Activated CD4-positive, alpha-beta T cell treated with anti-CD3 and anti-CD28 coated beads, Interleukin-2, amount 50 U/mL, for 1 hour (primary cell): ENCODE measurements at places on chromosomes 6 and 20.

DNA sequence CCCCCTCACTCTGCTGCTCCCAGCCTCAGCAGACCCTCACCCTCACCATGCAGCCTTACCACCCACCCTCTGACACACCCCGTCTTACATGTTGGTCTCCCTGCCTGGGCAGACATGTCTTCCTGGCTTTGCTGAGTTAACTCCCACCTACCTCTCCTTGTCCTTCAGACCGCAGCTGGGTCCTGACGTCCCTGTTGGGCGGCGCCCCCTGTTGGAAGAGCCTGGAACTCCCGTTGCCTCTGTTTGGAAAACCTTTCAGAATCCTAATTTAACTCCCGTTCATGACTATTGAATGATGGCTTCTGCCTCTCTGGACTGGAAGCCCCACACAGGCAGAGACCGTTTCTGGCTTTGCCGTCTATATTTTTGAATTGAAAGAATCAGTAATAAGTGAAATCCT, 245.1 kb downstream of the MYLK4 start:
- DNase-seq = no peak

DNA sequence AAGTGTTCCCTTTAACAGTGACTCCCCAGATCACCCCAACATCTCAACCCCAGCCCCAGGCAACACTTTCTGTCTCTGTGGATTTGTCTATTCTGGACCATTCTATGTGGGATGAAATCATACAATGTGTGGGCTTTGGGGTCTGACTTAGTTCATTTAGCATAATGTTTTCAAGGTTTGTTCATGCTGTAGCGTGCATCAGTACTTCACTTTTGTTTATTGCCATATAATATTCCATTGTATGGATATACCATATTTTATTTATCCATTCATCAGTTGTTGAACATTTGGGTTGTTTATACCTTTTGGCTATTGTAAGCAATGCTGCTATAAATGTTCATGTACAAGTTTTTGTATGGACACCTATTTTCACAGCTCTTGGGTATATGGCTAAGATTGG, 31.0 kb downstream of the FOXF2 start:
- no peak for DNase-seq

GRCh38 chr6:87807475-87807874, 105.4 kb upstream of the AKIRIN2 start:
- DNase-seq = no peak

- no peak for DNase-seq
Measured at GRCh38 chr20:41065716-41066115, 37.1 kb downstream of the TOP1 start.

DNA sequence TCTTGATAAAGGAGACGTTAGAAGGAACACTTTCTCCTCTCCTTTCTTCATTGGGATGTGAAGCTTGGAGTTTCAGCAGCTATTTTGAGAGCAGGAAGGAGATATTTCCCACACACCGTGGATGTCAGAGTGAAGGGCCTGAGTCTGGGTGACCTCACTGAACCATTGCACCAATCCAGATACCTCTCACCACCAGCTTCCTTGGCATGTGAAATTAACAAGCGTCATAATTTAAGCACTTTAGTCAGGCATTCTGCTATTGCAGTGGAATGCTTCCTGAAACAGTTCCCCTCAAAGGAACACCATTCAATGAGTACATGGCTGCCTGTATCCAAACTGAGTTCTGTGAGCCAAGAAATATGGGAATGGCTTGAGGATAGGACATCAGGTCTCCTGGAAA, 83.7 kb downstream of the CHMP4B start:
- no peak for DNase-seq

GRCh38 chr20:53547664-53548239, 45.9 kb downstream of the ZNF217 start:
- peak; percentile 21 for DNase-seq

GRCh38 chr20:51489611-51490010, 52.9 kb downstream of the NFATC2 start:
- no peak for DNase-seq

GRCh38 chr6:71134929-71135642, 153.5 kb upstream of the OGFRL1 start:
- DNase-seq = no peak

GRCh38 chr6:18467741-18468502, 80.8 kb downstream of the RNF144B start:
- no peak for DNase-seq

GRCh38 chr6:168967281-168967925, 286.2 kb downstream of the THBS2 start:
- DNase-seq = no peak

DNA sequence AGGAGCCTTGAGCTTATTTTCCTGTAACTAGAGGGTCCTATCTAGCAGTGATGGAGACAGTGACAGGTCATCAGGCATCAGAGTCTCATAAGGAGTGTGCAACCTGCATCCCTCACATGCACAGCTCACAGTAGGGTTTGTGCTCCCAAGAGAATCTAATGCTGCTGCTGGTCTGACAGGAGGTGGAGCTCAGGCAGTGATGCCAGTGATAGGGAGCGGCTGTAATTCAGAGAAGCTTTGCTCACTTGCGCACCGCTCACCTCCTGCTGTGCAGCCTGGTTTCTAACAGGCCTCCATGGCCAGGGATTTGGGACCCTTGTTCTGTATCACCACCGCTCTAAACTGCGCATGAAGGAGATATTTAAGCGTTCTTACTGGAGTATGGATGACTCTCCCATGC, 5.3 kb downstream of the KIF25 start:
- DNase-seq = no peak

DNA sequence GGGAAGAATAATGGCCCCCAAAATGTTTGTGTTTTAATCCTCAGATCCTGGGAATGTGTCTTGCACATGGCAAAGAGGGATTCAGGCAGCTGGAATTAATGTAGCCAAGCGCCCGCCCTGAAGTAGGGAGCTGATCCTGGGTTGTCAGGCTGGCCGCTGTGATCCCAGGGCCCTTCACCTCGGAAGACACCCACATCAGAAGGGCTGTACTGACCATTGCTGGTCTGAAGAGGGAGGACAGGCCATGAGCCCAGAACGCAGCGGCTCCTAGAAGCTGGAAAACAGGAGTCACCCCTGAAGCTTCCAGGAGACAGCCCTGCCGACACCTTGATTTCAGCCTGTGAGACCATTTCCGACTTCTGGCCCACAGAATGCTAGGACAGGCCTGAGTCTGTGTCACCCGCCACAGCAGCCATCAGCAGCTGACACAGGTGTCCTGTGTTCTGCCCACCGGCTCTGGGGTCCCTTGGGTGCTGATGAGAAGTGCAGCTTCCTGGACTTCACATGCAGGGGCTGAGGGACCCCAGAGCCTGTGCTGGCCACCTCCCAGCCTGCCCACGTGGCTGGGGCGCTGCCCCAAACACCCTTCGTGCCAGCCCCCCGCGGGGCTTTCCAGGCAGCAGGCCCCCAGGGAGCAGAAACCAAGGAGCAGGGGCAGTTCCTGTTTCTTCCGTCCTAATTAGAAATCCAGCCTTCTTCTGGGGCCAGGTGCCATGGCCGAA, 86.3 kb downstream of the ERMARD start:
- no peak for DNase-seq

DNA sequence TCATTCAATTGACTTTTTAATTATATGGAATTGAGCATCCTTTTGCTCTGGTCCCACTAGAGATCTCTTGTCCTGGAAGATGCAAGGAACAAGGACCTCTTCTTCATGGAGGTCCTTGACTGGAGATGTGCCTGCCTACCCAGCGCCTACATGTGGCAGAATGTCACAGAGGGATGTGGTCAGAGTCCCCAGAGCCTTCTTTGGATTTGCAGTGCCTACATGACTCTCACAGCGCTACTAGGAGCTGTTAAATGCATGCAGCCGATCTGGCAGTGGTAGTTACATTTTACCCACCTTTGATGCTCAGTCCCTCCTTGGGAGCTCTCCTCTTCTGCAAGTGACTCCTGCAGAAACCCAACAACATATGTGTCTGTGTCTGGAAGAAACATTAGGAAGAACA, 51.9 kb upstream of the ADTRP start:
- DNase-seq = no peak

DNA sequence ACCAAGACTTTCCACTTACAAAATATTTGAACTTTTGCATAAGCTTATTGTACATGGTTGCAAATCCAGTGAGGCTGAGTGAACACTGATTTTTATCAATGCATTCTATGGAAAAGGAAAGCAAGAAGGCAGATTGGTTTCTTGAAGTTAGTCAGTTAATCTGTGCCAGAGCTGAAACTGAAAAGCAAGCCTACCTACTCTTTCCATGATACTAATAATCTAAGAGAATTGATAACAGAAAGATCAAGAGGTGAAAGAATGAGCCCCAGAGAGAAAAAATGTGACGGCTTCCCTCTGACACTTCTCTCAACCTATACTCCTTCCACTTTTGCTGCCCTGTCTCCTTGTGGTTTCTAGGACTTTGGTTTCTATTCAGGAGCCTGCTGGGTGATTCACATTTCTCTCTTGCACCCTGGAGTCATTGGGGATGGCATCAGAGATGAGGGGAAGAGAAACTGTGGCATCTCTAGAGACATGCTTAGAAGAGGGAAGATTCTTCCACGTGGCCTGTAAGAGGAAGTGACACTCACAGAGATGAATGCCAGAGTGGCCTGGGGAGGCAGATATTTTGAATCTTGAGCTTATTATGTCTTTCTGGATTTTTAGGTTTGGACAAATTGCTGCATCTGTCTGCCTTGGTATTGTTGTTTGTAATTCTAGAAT, 158.6 kb upstream of the RIMS1 start:
- DNase-seq = no peak

DNA sequence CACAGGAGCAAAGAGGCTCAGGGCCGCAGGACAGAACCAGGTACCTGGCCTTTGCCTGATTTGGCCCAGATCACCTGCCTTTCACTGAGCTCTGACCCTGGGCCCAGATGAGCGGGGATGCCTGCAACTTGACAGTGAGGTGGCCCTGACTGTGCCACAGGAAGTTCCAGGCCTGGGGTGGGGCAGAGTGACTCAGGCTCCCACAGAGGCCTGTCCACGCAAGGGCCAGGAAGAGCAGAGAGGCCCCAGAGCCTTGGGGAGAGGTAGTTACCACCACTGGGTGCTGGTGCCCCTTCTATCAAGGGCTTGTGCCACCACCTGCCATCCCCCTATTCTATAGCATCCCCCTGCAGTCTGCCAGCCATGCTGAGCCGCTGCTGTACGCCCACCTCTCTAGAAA, 4.1 kb upstream of the NOL4L start:
- DNase-seq = no peak

- DNase-seq = no peak
Measured at GRCh38 chr6:16956361-16956760, 145.5 kb upstream of the STMND1 start.

GRCh38 chr20:39100691-39101090, 138.5 kb downstream of the DHX35 start:
- no peak for DNase-seq

GRCh38 chr6:64998204-64998603, 708.8 kb downstream of the EYS start:
- no peak for DNase-seq

GRCh38 chr20:14049111-14049510, 53.8 kb downstream of the MACROD2 start:
- no peak for DNase-seq

- DNase-seq = peak; percentile 31
Measured at GRCh38 chr6:33761922-33762629, 15.4 kb upstream of the IP6K3 start.

DNA sequence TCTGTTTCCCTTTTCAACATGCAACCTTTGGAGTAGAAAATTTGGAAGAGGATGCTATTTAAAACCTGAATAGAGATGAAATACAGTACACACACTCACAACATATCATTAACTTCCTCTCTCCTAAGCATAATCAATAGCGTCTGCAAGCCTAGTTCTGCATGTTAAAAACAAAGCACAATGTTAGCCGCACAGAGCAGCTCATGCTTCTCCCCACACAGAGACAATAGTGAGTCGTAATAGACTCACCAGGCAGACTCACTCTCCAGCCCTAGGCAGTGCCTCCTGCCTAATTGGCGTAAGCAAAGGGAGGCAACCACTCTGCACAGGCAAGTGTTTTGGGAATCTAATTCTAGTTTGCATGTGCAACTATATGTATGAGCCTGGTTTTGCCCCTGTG, 45.8 kb upstream of the ARID1B start:
- no peak for DNase-seq

GRCh38 chr6:106124015-106124414, 37.9 kb downstream of the PRDM1 start:
- no peak for DNase-seq

GRCh38 chr20:62489186-62489931, 13.6 kb upstream of the GATA5 start:
- no peak for DNase-seq

DNA sequence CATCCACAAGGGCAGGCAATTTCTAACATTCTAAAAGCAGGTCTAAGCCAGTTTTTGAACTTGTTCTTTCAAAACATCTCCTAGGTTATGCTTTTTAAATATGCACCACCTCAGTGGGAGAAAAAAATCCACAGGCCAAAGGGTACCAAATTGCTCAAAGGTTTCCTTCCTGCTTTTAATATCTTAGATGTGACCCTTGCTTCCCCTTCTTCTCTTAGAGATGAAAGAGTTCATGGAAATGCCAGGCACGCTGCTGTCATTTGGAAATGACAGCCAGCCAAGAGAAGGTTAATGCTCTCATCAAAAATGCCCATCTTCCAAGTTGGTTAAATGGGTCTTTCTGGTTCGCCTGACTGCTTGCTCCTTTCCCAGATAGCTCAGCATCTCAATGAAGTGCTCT, 497.1 kb downstream of the CD83 start:
- no peak for DNase-seq

DNA sequence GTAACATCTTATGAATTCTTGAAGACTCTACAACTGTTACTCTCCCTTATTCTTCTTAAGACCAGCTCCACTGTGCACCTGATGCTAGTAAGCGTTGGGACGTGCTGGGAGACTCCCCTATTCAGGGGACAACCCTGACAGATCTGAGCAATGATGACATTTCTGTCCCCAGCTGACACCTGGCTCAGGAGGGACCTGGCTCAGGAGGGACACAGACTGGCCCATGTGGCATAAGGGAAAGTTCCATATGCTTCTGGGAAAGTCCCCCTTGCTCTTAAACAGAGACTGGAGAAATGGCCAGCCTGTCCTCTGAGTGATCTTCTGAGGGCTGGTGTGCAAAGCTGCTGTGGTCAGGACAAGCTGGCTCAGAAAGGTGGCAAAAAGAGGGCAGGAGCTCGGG, 10.0 kb upstream of the CD93 start:
- DNase-seq = no peak

- DNase-seq = no peak
Measured at GRCh38 chr6:161130967-161131766, 139.6 kb downstream of the MAP3K4 start.

DNA sequence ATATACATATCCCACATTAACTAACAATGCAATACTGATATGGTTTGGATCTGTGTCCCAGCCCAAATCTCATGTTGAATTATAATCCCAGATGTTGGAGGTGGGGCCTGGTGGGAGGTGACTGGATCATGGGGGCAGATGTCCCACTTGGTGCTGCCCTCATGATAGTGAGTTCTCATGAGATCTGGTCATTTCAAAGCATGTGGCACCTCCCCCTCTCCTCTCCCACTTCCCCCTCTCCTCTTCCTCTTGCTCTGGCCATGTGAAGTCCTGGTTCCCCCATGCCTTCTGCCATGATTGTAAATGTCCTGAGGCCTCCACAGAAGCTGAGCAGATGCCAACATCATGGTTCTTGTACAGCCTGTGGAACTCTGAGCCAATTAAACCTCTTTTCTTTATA, 71.2 kb downstream of the FYN start:
- DNase-seq = no peak

GRCh38 chr6:35297601-35298481, at the start of gene DEF6:
TSS of gene DEF6 (plus strand) at chr6:35297818. CDS start at chr6:35297857, 39 bp downstream.
- DNase-seq = peak; percentile 87

GRCh38 chr20:1469925-1470571, 3.4 kb upstream of the NSFL1C start:
- no peak for DNase-seq

- DNase-seq = no peak
Measured at GRCh38 chr20:20366551-20366875, 1.4 kb upstream of the INSM1 start.
